ENCODE measurements at places on chromosomes 6 and 20.

GRCh38 chr20:17502105-17502504 is 29.1 kb downstream of the BFSP1 start:
- DNase-seq: no peak

GRCh38 chr6:128500749-128501600 is 19.4 kb downstream of the PTPRK start:
- no peak for DNase-seq

- DNase-seq: no peak
Observed at GRCh38 chr20:47862574-47863240, 77.4 kb upstream of the SULF2 start.

DNA sequence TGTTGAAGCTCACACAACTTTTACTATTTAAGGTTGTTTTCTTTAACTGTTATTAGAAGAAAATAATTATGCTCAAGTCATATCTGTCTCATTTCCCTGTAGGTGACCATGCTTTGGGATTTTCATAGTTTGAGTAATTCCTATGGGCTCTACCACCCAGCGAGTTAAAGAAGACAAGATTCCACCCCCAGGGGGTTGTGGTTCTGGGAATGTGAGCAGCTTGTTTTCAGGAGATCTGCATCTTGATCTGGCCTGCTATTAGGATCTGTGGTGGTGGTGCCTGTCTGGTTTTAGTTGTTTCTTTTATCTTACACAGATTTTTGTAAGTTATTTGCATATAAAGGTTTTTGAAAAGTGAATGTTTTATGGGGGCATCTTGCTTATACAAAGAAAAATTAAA is 20.2 kb upstream of the REV3L start:
- no peak for DNase-seq

- no peak for DNase-seq
Observed at GRCh38 chr20:23164176-23164601, 78.1 kb upstream of the CD93 start.

- DNase-seq: no peak
Observed at GRCh38 chr6:128518434-128519131, 1.8 kb downstream of the PTPRK start.

DNA sequence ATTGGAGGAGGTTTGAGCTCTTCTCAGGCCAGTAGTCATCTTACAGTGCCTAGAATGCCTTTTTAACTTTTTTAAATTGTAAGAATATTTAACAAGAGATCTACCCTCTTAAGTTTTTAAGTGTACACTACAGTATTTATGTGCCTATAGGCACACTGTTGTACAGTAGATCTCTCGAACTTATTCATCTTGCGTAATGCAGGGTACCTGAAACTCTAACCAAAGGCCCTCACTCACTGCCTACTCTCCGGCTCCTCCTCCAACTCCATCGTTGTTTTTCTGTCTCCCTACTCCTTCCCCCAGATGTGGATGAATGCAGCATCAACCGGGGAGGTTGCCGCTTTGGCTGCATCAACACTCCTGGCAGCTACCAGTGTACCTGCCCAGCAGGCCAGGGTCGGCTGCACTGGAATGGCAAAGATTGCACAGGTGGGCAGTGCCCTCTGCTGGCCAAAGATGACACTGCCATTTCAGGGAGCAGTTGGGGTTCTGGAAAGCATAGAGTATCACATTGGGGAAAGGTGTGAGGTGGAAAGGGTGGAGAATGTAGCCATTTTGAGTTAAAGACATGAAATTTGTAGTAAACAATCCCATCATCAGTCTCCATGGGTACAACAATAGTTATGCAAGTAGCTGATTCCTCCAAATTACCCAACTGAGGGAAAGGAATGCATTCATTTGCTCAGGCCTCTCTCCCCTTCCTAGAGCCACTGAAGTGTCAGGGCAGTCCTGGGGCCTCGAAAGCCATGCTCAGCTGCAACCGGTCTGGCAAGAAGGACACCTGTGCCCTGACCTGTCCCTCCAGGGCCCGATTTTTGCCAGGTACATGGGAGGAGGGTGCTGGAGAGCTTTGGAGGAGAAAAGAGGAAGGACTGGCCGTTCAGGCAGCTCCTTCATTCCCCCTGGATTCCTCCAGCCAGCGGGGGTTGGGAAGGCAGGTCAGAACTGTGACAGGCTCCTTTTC is 18.4 kb upstream of the ZNF76 start:
- DNase-seq: no peak

DNA sequence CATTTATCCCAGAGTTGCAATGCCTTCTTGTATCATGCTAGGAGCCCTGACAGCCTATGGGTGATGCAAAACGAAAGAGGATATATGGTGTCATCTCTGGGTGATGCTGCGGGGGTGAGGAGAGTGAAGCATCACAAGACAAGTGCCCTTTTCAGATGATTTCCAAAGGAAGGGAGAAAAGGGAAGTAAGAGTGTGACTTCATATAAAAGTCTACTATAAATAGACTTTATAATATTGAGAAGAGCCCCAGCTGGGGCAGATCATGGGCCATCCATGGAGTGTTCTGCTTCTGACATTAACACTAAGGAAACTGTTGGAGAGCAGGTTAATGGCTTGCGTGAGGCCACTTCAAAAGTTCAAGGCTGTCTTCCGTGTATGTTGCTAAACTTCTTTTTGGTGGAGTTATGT is 4.4 kb downstream of the CD83 start:
- no peak for DNase-seq

- DNase-seq: no peak
Observed at GRCh38 chr20:48921883-48922820, 641 bp downstream of the ARFGEF2 start.

- no peak for DNase-seq
Observed at GRCh38 chr6:44028789-44029310, 98.4 kb downstream of the MRPL14 start.

GRCh38 chr6:44076356-44077213 is 50.7 kb downstream of the MRPL14 start:
- DNase-seq: no peak

DNA sequence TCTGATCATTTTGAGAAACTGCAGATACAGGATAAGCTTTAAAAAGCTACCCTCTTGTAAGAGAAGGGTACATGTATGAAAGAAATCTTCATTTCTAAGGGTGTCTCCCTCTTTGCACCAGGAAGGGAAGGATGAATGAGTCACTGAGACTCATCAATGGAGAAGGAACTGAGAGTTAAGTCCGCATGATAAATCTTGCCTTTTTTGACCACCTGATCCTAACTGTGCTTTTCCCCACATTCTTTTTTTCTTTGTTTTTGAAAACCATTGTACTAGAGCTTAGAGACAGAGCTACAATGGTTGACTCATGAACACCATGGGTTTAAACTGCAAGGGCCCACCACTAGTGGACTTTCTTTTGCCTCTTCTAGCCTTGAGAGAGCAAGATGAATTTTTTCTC is 353.0 kb upstream of the RGS17 start:
- DNase-seq: no peak

- DNase-seq: no peak
Observed at GRCh38 chr6:142697922-142698321, 247.1 kb downstream of the HIVEP2 start.

DNA sequence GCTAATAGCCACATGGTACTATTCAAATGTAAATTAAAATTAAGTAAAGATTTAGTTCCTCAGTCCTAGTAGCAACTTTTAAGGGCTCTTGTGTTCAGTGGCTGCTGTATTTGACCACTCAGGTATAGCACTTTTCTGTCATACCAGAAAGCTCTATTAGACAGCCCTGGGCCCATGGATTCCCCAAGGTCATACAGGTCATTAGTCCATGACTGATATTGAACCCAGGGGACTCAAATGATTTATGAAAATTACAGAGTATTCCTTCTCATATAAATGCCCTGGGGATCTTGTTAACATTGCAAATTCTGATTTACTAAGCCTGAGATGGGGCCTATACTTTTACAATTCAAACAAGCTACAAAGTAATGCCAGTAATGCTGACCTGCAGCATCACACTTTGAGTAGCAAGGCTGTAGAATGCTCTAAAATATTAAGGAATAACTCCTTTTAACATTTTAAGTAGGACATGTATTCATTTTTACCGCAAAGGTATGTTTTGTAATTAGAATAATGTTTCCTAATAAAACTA is 29.6 kb downstream of the RNF217 start:
- DNase-seq: no peak

DNA sequence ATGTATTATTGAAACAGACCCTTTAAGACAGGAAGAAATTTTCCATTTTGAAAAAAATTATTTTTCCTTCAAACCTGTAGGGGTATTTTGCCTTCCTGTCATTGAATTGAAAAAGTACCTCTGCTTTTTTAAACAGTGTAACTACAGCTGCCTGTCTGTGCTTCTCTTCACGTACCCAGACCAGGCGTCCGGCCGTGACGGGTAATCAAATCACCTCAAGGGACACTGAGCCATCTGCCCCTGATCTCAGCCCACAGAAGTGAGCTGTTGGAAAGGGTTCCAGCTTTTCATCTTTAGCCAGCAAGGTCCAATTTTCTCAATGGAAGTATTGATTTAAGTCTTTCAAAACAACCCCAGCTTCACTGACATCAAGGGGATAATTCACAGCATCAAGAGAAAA is 58.0 kb downstream of the SLC35D3 start:
- no peak for DNase-seq

GRCh38 chr20:6703656-6704055 is 63.8 kb upstream of the BMP2 start:
- DNase-seq: no peak

DNA sequence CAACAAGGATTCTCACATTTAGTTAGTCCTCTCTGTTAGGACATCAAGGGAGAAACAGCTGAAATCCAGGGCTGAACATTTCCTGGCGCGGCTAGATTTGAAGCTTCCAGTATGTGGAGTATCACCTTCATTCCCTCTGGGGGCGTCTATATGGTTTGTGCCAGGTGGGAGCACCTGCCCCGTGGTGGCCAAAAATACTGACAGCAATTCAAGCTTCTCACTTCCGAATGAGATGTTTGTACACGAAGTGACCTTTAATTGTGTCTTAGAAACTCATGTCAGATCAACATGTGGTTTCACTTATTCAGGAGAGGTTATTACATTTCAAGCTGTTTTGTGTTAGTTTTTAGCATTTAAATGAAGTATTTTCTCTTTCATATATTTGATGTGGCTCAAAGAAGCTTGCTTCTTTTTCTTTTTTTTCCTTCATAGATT is 67.3 kb upstream of the ZNF217 start:
- no peak for DNase-seq

GRCh38 chr20:50704971-50705370 is 13.6 kb upstream of the RIPOR3 start:
- DNase-seq: no peak

DNA sequence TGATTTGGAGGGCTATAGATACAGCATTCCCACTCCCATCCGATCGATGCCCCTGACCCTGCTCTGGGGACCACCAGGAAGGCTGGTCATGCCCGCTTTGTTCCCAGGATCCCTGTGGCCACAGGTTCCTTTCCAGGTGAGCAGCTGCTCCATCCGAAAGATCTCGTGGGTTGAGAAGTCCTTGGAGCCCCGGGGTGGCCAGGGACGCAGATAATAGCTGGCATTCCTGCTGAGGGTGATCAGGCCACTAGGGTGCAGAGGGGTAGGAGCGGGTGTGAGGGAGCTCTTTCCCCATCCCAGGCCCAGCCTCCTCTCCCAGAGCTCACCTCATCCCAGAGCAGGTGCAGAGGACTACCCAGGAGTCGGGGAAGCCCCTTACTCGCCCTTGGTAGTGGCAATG is 7.4 kb downstream of the ADAM33 start:
- DNase-seq: no peak

DNA sequence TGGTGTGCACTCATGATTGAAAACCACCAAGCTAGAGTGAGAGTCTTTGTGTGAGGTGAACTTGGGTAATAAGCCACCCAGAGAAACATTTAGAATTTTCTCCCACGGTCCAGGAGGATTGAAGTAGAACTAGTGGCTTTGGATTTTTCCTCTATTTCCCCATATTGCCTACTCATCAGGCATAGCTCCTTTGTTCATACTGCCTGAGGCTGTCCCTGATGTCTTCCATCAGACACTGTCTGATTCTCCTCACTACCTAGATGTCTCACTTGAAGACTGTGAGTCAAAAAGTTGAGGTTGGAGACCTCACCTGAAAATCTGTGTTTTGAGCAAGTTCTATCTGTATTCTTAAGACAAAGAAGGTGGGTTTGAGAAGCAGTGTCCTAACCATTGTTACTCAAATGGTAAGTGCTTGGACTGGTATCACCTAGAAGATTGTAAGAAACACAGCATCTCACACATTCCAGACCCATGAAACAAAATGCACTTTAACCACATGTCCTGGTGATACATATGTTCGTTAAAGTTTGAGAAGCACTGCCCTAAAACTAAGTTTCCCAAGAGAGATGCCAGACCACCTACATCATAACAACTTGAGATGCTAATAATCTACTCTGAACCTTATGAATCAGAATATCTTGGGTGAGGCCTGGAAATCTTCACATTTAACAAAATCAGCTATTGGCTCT is 523.4 kb upstream of the BTBD3 start:
- DNase-seq: no peak

DNA sequence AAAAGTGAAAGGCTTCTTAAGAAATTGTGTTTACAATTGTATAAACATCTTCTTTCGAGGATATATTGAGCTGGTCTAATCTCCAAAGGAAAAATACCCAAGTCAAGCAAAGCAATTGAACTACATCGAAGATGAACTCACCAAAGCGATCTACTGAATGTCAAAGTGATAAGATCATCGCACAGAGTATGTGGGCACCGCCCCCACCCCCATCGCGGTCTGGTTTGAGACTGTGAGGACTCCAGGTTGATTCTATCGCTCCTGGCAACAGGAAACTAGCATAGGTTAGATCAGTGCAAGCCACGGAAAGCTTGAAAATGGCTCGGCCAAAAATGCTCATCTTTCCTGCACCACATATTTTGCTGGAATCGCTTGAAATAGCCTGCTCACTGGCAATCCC is 133.2 kb upstream of the RPS6KA2 start:
- DNase-seq: no peak
